ENCODE measurements at places on chromosomes 1 and 21.

DNA sequence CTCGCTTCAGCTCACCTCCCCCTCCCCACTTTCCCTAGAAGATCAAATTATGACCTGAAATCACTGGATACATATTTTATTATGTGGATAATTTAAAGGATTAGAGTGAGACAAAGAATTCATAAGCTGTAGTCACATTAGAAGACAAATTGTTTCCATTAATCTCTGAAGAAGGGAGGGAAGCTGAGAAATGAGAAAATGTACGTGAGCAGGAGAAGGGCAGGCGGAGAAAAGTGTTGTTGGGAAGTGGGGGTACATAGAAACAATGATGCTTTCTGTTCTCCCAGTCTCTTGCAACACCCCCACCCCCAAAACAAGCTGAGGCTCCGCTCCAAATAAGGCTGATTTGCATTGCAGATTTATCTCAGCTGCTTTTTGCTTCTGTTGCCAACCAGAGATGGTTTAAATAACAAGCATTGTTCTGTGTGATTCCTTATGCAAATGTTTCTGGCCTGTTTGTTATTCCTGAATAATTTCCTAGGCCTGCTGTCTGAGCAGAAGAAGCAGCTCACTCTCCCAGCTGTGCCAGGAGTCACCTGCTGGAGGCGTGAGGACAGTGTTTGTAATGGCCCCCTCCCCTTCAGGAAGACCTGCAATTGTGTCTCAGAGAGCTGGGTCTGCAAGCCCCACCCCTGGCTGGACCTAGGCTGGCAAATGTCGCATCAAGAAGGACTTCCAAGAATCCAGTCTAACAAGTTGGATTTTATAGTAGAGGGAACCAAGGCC, 121.8 kb upstream of the TNR start:
- DNase-seq: no peak

- no peak for DNase-seq
Measured at GRCh38 chr1:60762911-60763310, 319.4 kb upstream of the NFIA start.

- DNase-seq: no peak
Measured at GRCh38 chr1:36771660-36772284, 262.5 kb downstream of the GRIK3 start.

DNA sequence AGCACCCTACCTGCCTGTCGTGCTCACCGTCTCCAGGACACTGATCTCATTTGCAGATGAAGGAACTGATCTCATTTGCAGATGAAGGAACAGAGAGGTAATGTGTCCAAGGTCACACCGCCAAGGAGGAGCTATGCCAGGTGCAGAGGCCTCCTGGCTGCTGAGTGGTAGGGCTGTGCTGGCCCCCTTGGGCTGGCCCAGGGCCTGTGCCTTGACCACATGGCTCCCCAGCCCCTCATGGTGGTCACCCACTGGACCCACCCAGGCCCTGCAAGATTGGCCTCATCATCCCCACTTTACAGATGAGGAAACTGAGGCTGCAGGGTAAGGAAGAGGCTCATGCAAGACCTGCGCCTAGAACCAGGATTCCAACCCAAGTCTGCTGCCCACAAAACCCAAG, 628.3 kb downstream of the MATN1 start:
- no peak for DNase-seq

GRCh38 chr1:201766131-201766866, 62.7 kb upstream of the IPO9 start:
- no peak for DNase-seq

GRCh38 chr1:97061604-97062003, 340.0 kb downstream of the PTBP2 start:
- DNase-seq: no peak

DNA sequence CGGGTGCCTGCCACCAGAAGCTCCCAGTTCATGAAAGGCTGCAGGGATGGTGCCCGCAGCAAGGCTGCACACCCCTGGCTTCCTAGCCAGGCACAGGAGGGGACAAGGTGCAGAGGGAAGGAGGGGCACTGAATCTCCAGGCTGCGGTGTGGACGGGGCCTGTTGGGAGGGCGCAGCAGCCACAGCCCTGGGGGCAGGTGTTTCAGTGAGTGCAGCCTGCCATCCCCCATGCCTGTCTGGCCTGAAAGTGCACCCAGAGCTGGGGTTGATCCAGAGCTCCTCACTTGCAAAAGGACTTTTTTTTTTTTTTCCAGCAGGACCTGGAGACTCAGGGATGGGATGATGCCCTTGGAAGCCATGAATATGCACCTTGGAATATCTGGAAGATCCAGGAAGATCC, 153.7 kb upstream of the C1orf174 start:
- no peak for DNase-seq

DNA sequence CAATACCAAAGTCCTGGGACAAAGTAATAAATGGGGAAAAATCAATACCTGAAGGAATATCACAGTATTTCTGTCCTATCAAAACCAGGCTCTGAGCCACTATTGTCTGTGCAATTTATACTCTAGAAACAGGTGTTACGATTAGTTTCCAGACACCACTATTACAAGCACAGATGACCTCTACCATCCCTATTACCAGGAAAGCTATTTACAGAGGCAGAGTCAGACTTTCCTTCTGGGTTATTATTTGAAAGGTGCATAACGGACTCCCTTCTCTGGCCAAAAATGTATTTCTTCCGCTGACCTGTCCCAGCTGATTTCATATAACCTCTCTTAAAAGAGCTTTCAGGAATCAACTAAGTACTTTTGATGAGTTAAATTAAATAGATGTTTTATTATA, 154.6 kb upstream of the LRRC7 start:
- DNase-seq: no peak

GRCh38 chr1:238466459-238466858, 575.7 kb upstream of the ZP4 start:
- no peak for DNase-seq

DNA sequence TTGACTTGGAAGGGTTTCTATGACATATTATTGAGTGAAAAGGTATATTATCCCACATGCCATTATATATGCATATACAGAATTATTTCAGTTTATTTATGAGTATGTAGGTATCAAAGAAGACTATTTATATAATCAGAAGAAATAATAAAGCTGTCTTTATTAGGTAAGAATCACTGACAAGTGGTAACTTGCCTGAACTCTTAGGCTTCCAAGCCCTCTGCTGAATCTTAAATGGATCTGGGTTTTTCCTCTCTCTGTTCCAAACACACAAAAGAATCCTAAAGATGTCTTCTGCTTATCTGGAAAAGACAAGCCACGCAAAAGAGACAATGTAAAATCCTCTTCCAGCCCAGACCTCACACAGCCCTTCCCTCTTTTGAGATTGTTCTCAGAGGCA, 14.9 kb upstream of the SEC16B start:
- no peak for DNase-seq

- DNase-seq: no peak
Measured at GRCh38 chr1:154911691-154912550, 24.6 kb downstream of the PMVK start.

GRCh38 chr1:19564366-19564765, 79.0 kb upstream of the CAPZB start:
- DNase-seq: no peak

GRCh38 chr21:45069085-45069484, 5.3 kb upstream of the ADARB1 start:
- DNase-seq: no peak

- DNase-seq: no peak
Measured at GRCh38 chr21:42834726-42835191, 44.6 kb downstream of the WDR4 start.

DNA sequence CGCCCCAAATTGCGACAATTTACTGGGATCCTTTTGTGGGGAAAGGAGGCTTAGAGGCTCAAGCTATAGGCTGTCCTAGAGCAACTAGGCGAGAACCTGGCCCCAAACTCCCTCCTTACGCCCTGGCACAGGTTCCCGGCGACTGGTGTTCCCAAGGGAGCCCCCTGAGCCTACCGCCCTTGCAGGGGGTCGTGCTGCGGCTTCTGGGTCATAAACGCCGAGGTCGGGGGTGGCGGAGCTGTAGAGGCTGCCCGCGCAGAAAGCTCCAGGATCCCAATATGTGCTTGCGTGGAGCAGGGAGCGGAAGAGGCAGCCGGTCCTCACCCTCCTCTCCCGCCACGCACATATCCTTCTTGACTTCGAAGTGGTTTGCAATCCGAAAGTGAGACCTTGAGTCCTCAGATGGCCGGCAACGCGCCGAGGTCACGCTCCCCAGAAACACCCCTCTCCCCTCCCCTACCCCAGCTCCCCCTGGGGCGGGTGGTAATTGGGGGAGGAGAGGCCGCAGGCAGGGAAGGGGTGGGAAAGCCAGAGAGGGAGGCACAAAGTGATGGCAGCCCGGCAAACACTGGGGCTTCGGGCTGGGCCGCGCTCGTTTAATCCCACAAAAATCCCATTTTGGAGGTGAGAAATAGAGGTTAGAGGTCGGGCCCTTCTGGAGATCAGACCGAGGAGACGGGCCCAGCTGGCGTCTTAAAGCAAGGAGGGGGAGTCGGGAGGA, 6.2 kb downstream of the SIM2 start:
- DNase-seq: no peak

DNA sequence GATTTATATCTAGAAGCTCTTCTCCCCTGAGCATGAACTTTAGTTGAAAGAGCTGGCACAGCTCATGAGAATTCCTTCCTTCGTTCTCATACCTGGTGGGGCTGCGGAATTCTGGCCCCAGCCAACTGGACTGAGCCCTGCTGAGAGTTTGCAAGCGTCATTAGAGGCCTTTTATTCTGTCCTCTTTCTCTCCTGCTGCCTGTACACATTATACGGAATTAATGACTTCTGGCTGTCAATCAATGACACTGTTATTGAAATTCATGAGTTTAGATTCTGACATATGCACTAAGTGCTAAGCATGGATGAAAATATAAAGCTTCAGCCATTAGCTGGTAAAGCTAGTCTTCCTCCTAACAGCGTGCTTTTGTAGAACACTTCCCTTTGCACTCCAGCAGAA, 27.5 kb downstream of the KAZN start:
- DNase-seq: no peak

DNA sequence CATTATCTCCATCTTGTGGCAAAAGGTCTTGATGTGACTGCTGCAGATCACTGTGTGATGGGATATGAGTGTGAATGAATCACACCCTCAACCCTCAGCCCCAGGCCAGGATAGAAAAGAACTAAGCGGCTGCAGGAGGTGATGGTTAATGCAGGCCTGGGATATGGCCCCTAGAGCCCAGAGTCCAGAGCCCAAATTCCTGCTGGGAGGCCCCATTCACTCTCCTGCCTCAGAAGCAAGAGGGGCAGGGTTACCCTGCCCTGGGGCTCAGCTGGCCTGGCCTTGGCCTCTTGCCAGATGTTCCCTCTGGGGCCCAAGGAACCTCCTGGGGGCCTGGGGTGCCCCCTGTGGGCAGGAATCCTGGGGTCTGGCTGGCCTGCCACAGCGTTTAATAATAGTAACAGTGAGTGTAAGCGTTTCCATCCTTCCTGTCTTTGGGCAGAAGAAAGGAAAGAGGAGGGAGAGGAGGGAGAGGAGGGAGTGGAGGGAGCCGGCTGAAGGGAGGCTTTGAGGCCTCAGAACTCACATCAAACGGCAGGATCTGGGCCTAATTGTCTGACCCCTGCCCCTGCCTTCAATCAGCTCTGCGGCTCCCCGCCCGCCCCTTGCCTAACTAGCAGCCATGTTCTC, 26.2 kb downstream of the DMAP1 start:
- DNase-seq: no peak

DNA sequence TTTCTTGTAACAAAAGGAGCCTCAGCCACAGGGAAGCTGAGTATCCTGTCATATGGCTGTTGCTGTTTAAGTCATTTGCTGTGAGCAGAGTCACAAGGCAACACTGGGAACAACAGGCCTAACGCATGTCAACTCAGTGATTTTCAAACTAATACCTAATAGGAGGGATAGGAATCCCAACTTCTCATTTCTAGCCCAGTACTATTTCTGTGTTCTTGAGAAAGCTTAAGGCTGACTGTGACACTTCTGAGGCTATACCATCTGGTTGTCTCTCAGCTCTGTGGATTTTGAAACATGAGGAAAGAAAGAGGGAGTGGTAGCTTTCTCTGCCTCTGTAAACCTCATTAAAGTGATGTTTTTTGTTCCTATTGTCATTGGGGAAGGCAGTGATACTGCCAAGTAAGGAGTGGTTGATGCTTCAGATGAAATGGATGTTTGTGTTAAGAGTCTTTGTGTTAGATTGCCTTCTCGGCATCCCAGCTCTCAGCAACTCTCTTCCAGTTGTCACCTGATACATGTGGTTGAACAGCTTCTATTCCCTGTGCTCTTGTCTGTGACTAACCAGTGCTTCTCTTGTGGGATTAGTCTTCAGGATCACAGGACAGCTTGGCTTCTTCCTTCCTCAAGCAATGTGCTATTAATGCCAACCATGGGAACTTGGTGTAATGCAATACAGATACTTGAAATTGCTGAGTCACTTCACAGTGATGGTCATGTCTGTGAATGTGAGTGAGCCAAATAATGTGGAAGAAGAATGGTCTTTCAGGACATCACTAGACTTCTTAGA, 166.8 kb upstream of the IVNS1ABP start:
- no peak for DNase-seq

- no peak for DNase-seq
Measured at GRCh38 chr1:205458777-205459566, 3.1 kb upstream of the BLACAT1 start.

GRCh38 chr1:231408528-231409094, 13.5 kb downstream of the EGLN1 start:
- no peak for DNase-seq

DNA sequence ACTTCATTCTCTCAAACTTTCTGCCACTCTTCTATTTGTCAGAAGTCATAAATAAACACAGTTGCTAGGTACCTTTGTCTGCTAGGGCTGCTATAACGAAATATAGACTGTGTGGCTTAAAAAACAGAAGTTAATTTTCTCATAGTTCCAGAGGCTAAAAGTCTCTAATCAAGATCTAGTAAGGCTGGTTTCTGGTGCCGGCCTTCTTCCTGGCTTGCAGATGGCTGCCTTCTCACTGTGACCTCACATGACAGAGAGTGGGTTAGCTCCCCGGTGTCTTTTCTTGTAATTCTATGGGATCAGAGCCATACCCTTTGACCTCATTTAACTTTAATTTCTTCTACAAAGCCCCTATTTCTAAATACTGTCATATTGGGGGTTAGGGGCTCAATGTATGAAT, 5.9 kb downstream of the PDC start:
- DNase-seq: no peak

DNA sequence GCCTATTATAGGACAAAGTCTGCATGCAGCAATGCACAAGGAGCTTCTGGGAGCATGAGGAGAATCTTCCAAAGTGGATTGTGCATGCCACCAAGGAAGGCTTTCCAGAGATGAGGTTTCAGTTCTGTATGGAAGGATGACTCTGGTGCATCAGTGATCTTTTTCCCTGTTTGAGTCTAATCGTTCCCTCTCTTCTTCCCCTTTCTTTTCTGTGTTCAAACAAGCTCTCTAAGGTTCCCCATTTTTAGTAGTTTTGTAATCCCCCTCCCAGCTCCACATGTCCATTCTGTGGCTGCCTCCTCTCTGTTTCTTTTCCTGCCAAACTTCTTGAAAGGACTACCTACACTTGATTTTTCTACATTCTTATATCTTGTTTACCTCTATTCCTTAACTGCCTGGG, 43.3 kb upstream of the USP25 start:
- no peak for DNase-seq

DNA sequence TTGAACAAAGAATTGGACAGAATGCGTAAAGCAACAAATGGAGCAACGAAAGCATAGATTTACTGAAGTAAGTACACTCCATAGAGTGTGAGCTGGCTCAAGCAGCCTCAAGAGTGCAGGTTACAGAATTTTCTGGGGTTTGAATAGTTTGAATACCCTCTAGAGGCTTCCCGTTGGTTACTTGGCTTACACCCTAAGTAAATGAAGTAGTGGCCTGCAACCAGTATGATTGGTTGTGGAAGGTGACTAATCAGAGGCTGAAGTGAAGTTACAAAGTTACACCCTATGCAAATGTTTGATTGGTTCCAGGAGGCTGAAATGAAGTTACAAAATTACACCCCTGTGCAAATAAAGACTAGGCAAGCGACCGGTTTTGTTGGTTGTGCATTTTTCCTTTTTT, 10.9 kb downstream of the TCEANC2 start:
- no peak for DNase-seq
